ENCODE measurements at places on chromosomes 12 and 14.

DNA sequence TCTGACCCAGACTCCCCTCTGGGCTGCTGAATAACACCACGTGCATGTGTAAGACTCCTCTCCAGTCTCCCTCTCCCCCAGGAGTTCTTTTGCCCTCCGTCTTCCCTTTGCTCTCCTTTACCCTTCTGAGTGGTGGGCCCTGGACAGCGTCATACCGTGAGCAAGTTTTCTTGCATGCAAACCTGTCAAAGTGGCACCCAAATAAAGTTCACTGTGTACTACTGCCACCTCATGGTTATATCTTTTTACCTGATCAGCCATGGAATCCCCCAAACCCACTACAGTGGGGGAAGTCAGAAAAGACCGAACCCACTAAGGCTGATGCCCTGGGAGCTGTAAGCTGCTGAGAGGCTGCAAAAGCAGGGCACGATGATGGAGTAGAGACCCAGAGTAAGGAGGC lies 131.1 kb upstream of the VRK1 start:
- no peak for DNase-seq

- peak; percentile 54 for DNase-seq
These were observed at the start of gene COCH for GRCh38 chr14:30874120-30874998. COCH (plus strand) TSS chr14:30874559; CDS start chr14:30874939, 380 bp downstream.

- no peak for DNase-seq
These were observed 368.0 kb downstream of the C12orf50 start for GRCh38 chr12:87660987-87661774.

DNA sequence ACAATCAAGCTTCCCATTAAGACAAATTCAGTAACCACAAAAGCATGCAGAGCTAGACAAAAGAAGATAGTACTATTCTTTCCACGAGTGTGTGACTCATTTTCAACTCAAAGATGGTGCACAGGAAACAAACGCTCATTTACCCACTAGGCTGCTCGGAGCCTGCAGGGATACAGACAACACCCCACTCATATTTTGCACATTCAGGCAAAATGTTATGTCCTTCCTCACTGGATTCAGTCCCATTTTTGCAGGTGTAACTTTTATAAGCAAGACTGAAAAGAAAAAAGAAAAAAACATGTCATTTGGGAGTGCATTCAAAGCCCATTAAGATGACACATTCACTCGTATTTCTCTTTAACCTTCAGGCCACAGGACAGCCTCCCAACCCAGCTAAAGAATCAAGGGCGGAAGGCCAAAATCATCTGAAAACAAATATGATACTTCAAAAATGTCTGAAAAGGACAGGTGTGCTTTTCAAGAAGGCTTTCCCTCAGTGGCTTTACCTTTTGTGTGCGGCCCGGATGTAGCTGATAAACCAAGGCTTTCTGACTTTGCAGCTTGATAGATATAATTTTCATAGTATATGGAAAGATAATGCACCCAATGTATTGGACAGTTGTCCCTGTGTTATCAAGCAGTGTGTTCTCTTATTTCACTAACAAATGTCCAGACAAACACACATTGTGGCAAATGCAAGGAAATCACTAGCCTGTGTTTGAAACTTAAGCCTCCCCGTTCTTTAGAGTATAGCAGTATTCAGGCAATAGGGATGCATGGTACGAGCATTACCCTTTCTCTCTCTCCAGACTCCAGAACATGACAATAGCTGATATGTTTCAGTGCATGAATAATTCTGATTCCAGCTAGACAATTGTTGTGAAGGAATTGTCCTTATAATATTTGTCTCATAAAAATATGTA lies 147.8 kb upstream of the KRR1 start:
- DNase-seq = no peak

DNA sequence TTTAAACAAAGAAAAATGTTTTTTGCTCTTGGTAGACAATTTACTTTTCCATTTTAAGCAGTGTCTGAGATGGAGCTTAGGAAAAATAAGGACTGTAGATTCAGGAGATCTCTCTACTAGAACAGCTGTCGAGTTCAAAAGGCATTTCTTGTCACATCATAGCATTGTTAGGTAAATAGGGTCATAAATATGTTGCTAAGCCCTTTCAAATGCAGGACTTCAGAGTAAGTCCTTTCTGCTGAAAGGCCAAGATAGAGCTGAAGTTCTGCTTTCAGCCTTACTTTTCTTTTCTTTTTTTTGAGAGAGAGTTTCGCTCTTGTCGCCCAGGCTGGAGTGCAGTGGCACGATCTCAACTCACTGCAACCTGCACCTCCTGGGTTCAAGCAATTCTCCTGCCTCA lies 98.2 kb downstream of the SYNE2 start:
- DNase-seq = no peak
